ENCODE measurements at places on chromosomes 7 and 10. TPM values are rescaled to one million over a fixed set of nuclear protein-coding genes. Genes with fewer than 3 reads are reported as not detected.

DNA sequence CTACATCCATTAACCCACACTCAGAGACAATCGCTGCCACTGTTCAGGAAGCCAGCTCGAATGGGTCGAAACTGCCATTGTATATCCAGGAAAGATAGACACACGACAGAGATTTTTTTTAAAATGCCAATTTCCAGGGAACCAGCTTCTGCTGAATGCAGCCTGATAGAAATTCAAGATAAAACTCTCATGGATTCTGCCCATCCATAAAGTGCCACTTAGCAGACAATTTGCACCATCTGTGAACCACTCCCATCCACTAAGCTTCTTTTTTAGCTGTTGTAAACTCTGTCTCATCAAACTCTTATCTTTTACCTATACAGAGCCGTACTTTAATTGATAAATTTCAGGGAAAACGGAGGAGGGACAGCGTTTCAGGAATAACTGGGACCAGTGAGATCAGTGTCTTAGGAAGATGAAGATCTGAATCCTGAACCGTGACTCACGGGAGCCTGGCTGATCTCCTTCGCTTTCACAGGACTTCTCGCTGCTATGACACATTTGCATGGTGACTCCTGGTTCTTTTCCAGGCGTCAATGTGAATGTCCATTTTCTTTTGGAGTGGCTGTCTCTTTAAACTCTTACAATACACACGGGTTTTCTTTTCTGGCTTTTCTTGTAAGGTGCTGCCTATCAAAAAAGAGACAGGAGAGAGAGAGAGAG, 103.4 kb downstream of the FAM204A start:
- no peaks in the 10 kb centered on the region for H3K4me1 ChIP-seq
- no peak overlapping the region for H3K27ac ChIP-seq
- DNase-seq, result no peak

Gene HOXA10
- total RNA-seq, result 1.3 TPM

DNA sequence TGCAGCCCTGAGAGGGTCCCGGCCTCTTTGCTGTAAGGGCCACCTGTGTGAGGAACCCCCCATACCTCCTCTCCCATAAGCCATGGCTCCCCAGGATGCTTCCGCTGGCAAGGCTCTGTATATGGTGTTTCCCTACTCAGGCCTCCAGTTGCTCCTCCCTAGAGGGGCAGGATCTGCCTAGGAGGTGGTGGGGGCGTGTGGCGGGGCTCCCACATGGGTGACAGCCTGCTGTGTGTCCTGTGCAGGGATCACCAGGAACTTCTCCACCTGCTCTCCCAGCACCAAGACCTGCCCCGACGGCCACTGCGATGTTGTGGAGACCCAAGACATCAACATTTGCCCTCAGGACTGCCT, 25.7 kb upstream of the CSGALNACT2 start:
- no peak overlapping the region for H3K27ac ChIP-seq
- H3K4me3 ChIP-seq, result no peak overlapping the region
- no peak for DNase-seq
- no peaks in the 10 kb centered on the region for H3K36me3 ChIP-seq
- peaks cover 3% of the 10 kb centered on the region for H3K4me1 ChIP-seq

DNA sequence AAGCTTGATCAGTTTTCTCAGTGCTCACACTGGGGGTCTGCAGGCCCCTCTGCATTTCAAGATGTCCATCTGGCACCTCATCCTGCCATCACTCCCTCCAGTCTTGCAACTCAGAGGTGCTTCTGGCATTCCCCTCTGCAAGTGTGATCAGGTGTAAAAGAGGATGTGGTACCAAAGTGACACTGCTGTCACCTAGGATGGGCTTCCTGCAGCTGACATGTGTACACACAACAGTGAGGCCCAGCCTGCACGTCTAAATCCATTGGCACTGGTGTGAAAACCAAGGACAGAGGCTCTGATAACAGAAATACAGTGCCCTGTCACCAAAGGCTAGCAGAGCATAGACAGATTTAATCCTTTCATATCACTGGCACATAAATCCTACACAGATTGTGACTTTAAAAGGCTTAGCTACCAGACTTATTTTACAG, 162.5 kb upstream of the CELF2 start:
- H3K36me3 ChIP-seq, result no peaks in the 10 kb centered on the region
- no peak overlapping the region for H3K4me3 ChIP-seq
- no peak overlapping the region for H3K27ac ChIP-seq
- H3K4me1 ChIP-seq, result peaks cover 5% of the 10 kb centered on the region
- peaks cover 31% of the 10 kb centered on the region for H3K27me3 ChIP-seq

DNA sequence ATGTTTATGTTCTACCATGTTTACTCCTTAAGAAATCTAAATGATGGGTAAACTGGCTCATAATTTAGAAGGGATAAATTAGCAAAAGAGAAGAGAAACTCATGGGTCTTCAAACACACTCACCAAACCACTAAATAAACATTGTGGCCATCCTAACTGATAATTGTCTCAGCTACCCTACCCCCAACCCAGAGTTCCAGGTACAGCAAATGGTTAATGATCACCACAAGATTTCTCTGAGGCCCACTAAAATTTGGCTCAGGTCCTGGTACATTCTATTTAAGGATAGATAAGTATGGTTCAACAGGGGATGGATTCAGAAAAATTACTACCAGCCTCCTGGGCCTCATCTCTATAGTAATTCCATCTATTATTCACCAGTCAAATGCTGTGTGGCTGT, 21.4 kb downstream of the SLC25A13 start:
- H3K27ac ChIP-seq, result no peak overlapping the region
- no peak for DNase-seq
- peaks cover 25% of the 10 kb centered on the region for H3K4me1 ChIP-seq
